ENCODE measurements at places on chromosomes 7 and 10. TPM values are rescaled to one million over a fixed set of nuclear protein-coding genes. Genes with fewer than 3 reads are reported as not detected.
A peak's percentile ranks its signal among the peaks of the same experiment; 100 is the strongest.

- no peak for ATAC-seq
Observed at GRCh38 chr10:33214174-33214573, 120.3 kb downstream of the NRP1 start.

GRCh38 chr7:135846339-135846738 is 97.7 kb upstream of the FAM180A start:
- ATAC-seq = no peak

- ATAC-seq = peak; percentile 11
Observed at GRCh38 chr10:49174926-49175500, 13.2 kb downstream of the TMEM273 start.

MDH2 gene
- total RNA-seq = 204 TPM
